Esophagus mucosa (tissue), 1 donor: ENCODE measurements at places on chromosomes 7 and 10.

- no peak for ATAC-seq
Measured at GRCh38 chr7:35747611-35748010, 52.7 kb upstream of the HERPUD2 start.

- no peak for ATAC-seq
Measured at GRCh38 chr7:2151801-2152612, 80.7 kb downstream of the MAD1L1 start.

DNA sequence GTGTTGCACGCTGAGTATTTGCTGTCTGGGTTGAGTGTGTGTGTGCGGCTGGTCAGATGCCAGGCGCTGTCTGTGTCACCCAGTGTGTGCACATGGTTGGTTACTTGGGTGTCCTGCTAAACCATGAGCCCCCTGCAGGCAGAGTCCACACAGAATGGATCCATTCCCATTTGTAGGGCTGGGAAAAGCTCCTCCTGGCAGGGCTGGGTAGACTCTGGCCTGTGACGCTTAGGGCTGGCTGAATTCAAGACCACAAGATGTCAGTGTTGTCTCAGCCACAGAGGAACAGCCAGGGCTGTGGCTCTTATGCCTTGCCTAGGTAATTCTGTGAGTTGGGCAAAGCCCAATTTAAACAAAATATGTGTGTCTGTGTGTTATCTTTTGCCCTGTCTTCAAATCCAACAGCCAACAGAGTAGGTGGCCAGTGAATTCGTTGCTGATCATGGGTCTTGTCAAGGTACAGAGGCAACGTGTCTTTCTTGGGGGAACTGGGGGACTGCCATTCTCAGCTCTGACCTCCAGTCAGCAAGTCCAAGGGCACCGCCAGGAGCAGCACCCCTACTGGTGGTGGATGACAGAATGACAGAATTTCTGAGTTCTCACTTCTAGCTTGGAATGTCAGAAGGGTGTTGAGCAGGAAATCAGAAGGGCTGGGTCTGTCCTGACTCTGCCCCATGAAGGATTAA, 285.1 kb downstream of the CCSER2 start:
- peak; percentile 77 for ATAC-seq

GRCh38 chr10:47040041-47040491, 128.8 kb downstream of the PTPN20 start:
- no peak for ATAC-seq

- ATAC-seq, result no peak
Measured at GRCh38 chr10:33418301-33418700, 83.8 kb upstream of the NRP1 start.

DNA sequence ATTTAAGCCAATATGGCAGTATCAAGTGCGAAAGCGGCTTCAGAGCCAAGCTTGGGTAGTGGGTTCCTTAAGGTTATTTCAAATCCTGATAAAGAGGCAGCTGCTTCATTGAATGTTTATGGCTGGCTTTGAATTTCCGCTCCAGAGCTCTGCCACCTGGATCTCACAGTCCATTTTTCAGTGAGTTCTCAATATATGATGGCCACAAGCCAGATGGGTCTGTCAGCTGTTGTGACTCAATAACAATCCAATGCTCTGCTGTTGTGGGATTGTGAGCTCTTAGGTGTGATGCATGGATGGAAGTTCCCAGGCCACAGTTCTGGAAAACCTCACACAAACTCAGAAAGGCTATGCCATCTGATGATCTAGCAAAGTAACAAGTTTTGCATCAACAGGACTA, 743.8 kb upstream of the LRRN3 start:
- ATAC-seq, result no peak

- ATAC-seq, result no peak
Measured at GRCh38 chr7:92052684-92053083, 81.6 kb downstream of the CYP51A1 start.

DNA sequence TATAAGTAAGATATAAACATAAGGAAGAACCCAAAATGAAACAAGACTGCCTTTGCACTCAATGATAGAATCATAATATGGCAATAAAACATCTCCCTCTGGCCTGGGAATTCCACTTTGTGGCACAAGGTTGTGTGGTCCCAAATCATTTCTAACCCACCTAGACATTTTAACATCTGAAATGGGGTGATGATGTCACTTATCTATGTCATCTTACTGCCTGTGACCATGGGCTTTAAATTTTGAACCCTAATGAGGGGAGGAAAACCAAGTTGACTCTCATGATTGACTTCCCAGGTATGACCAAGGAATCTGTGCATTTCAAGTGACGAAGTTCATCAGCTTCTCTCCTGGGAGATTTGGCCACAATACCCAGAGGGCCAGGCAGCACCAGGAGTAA, 24.5 kb upstream of the ACSM6 start:
- ATAC-seq, result no peak

DNA sequence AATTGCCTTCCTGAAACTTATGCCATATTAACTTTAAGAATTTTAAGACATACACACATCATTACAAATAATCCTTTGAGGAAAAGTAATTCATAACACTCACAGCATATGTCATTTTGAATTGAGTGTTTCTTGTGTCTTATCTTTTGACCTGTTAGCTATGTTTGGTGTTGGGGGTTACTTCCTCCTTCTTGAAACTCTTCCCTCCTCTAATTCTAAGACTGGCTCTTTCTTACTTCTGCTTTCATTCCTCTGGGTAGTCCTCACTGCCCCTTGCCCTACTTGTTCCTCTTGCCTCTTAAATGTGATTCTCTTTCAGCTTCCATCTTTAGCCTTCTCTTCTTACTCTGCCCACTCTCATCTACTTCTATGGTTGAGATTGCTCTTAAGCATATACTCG, 28.3 kb upstream of the PIP4K2A start:
- ATAC-seq, result no peak

GRCh38 chr10:52198540-52198939, 115.5 kb upstream of the DKK1 start:
- ATAC-seq, result no peak

- ATAC-seq, result no peak
Measured at GRCh38 chr7:64869121-64869725, 33.9 kb upstream of the ZNF273 start.

- ATAC-seq, result peak; percentile 62
Measured at GRCh38 chr10:96910488-96911395, 78.6 kb downstream of the LCOR start.

GRCh38 chr10:110423650-110424049, 74.1 kb upstream of the DUSP5 start:
- ATAC-seq, result no peak

DNA sequence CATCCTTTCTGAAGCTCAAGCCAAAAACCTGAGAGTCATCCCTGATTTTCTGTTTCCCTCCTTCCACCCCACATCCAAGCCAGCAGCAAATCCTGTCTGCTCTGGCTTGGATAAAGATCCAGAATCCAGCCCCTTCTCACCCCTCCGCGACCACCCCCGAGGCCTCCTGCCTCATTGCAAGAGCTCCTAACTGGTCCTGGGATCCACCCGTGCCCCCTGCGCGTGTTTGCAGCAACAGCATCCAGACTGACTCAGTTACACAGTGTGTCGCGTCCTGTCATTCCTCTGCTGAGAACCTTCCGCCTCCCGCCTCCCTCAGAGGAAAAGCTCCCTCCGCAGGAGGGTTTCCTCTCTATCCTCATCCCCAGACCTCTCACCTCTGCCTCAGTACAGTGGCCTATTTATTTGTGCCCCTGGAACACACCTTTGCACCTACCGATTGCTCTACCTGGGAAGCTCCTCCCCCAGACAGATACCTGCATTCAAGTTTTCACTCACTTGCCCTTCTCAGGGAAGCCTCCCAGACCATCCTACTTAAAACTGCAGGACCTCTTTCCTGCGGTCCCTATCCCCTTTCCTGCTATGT, 21.6 kb upstream of the GRID1 start:
- ATAC-seq, result no peak

DNA sequence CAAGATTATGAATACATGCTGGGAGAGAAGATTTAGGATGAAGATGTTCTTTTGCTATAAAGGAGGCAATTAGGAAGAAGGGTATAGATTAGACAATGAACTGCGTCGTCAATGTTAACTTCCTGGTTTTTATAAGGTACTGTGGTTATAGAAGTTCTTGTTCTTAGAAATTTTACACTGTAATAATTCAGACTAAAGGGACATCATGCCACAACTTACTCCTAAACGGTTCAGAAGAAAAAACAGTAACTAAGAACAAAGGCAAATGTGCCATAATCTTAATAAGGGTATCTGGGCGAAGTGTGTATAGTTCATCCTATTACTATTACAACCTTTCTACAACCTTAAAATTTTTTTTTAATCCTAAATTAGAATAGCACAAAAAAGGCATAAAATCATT, 31.3 kb upstream of the DDC start:
- no peak for ATAC-seq

DNA sequence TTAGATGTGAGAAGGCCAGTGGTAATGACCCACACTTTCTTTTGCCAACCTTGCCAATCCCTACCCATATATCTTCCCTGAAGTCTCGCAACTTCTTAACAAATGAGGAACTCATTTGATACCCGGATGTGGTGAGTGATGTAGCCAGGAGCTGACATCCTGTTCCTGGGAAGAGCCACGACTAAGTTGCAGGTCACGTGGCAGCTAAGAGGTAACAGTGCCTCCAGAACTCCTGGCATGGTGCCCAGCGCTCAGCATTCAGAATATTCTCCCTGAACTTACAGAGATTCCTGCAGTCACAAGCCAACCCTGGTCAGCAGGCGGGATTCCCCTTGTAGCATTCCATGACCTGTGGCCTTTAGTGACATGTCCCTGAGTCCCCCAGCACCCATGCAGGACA, 282.5 kb downstream of the GALNT17 start:
- no peak for ATAC-seq

DNA sequence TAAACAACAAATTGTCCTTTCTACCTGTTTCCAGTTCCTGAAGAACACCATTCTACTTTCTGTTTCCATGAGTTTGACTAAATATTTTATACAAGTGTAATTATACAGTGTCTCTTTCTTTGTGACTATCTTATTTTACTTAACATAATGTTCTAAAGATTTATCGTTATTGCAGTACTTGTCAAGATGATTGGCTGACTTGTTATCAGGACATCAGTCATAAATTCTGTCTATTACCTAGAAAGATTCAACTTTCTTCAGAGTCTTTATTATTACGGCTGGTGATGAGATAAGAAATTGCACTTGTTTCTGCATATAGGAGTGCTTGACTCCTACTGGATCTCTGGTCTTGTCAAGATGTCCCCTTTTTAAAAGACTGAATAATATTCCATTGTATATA, 93.9 kb upstream of the ZNF92 start:
- ATAC-seq, result no peak

DNA sequence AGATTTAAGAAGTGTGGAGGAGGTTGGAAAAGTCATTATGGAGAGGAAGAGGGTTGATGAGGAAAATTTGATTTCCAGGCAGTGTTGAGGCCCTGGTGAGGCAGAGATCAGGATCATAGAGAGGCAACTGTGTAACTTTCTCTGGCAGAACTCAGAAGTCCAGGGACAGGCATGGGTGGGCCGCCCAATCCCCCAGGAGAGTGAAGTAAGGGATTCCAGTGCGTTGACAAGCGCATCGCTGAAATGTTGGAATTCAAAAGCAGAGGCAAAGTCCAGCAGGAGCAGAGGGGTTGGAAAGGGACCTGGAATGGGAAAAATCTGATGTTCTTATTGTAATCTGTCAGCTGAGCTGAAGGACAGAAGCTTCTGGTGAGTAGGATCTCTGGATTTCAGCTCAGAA, 207.3 kb downstream of the FAM107B start:
- no peak for ATAC-seq

- no peak for ATAC-seq
Measured at GRCh38 chr7:135375908-135376699, 133.8 kb downstream of the CNOT4 start.

DNA sequence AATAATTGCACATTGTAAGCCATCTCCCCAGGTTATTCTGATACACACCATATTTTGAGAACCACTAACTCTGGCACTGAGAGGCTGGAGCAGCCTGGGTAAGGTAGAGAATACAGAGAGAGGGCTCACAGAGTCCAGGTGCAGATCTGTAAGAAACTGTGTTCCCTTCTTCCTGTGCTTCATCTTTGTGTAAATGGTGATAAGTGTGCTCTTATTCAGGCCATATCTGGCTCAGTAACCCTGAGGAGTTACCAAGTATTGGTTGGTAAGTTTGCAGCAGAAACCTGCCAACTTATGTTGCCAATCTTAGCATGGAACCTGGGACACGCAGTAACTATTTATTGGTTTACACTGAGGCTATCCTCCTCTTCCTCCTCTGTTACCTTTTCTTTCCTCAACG, 16.2 kb upstream of the ICA1 start:
- ATAC-seq, result no peak

GRCh38 chr7:112080441-112080840, 125.8 kb downstream of the DOCK4 start:
- ATAC-seq, result peak; percentile 74

DNA sequence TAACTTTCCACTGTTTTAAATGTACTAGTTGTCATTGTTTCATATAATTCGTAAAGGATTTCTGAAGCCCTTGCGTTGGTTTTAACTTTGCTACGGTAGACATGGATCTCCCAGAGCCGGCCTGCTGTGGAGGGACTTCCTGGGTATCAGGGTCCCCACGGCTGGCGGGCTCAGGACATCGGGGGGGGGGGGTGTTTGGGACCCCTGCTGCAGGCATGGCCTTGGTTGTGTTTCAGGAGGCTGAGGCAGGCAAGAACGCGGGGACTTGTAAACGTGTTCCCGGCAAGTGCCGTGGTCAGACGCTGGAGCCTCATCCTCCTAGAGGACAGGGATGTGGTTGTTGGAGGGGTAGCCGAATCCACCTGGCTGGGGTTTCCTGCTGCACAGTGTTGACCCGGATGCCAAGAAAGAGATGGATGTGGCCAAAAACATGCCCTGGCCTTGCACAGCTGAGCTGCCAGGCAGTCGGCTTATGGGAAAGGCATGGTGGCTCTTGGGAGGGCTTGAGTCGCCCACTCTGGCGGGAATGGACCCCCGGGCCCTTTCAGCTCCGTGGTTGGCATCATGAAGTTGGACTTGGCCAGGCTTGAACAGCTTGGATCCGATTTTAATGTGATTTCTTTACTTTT, 21.4 kb upstream of the CHST12 start:
- ATAC-seq, result no peak

- no peak for ATAC-seq
Measured at GRCh38 chr7:30787486-30787885, 16.3 kb downstream of the MINDY4 start.

DNA sequence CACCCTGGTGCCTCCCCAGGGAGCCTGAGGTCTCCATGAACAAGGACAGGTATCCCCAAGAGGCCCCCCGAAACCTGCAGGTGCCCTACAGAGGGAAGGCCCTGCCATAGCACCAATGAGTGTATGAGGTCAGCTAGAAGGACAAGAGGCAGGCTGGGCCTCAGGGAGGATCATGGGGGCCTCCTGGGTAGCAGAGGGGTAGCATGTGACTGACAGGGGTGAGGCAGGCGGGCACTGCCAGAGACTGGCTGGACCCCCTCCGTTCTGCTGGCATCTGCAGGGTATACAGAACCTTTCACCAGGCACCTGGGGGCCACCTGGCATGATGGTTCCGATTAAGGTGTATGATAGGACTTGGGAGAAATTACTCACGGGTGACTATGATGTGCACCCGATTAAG, 79.2 kb upstream of the KCTD7 start:
- ATAC-seq, result no peak

GRCh38 chr10:71367271-71367670, 29.4 kb upstream of the CDH23 start:
- ATAC-seq, result peak; percentile 49

- no peak for ATAC-seq
Measured at GRCh38 chr7:57328457-57328856, 121.5 kb upstream of the ZNF716 start.
